ENCODE measurements at places on chromosomes 6 and 20. TPM values are rescaled to one million over a fixed set of nuclear protein-coding genes. Genes with fewer than 3 reads are reported as not detected.
A peak's percentile ranks its signal among the peaks of the same experiment; 100 is the strongest.

DNA sequence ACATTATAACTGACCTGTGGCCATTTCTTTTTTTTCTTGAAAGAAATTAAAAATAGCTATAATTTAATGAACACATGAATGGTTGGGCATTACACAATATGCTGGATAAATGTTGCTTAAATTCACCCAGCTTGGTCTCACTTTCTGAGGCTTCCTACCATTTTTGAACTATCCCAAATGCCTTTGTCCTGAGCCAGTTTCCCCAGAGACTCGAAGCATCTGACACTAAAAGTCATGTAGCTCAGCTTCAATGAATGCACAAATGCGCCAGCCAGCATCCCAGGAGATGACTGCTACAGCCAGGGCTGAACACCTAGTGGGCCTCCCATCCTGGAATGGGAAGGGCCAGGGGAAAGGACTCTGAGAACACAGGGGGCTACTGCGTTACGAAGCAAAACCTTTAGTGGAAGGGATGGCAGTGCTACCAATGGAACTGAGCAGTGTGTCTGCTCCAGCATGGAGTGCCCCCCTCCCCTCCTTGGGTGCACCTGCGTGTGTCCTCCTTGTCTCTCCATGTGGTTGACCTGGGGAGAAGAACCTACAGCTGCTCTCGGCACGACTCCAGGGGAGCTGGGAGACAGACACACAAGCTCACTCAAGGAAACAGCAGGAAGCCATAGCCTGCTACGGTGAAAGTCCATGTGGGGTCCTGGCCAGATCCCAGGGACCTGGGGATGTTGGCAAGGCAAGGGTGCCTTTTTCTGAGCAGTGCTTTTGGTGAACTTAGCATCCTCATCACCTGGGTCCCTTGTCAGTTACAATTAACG lies 60.9 kb downstream of the IRF4 start:
- DNase-seq, result no peak

- no peak for DNase-seq
Observed at GRCh38 chr6:9484686-9485085, 930.2 kb downstream of the TFAP2A start.

DNA sequence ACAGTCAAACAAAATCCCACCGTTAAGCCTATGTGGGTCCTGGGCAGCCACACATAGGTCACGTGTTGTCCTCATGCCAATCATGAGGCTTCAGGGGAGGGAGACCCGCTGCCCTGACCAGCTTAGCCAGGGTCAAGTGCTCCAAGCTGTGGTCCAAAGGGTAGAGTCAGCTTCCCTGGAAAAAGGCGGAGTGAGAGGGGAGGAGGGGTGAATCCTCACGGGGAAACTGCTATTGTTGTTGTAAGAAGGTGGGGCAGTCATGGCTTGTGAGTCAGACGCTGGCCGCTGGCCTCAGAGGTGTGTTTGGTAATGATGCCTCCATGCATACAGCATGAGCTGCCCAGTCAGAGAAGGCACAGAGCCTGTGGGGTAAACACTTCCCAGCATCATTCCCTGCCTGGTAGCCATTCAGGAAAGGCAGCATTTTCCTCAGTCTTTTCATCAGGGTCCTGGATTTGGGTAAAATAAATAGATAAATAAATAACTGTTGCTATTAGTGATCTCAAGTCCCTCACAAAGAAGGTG lies 8.7 kb downstream of the CST3 start:
- peak; percentile 96 for DNase-seq

- DNase-seq, result peak; percentile 79
Observed at GRCh38 chr20:6660441-6660840, 107.0 kb upstream of the BMP2 start.

- DNase-seq, result no peak
Observed at GRCh38 chr6:105786449-105786848, 299.7 kb upstream of the PRDM1 start.

DNA sequence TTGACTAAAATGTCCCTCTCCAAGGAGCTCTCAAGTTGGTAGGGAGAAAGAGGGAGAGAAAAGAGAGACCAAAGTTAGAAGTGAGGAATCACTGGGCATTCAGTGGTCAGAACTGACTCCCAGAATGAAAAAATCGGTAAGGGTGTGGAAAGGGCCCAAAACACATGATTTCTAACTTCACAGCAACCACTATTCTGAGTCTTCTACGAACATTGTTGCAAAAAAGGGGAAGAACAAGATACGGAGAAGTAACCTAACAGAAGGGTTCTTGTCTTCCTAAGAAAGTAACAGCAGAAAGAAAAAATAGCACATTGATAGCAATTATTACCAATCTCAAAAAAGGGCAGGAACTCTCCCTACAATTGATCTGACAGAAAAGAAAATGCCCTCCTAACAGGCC lies 65.6 kb downstream of the ATP9A start:
- DNase-seq, result no peak

DNA sequence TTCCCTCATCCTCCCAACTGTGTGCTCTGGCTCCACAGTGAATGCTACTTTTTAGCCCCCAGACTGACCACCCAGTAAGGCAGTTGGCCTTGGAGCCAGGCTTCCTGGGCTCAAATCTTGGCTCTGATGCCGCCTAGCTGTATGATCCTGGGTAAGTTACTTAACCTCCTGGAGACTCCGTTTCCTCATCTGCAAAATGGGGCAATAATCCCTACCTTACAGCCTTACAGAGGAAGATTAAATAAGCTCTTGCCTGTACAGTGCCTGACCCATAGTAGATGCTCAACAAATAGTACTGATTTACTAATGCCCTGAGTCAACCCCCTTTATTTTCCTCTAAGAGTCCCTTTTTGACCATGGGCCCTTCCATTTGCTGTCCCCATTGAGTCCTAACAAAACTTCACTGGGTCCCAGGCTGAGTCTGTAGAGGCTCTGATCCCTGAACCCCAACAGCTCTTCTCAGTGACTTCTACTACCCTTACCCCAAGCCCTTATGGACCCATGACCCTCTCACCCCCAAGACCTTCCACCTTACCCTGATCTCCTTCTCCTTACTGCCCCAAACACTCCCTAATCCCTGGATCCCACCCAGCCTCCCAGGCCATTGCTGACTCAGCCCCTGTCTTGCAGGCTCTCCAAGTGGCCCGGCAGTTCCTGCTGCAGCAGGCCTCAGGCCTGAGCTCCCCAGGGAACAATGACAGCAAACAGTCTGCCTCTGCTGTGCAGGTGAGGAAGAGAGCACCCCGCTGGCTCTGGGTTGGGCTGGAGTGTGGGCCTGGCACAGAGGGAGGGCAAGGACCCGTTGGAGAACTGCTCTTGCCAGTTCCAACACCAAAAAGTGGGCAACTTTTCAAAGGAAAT lies 31.4 kb downstream of the FOXP4 start:
- DNase-seq, result peak; percentile 60

DNA sequence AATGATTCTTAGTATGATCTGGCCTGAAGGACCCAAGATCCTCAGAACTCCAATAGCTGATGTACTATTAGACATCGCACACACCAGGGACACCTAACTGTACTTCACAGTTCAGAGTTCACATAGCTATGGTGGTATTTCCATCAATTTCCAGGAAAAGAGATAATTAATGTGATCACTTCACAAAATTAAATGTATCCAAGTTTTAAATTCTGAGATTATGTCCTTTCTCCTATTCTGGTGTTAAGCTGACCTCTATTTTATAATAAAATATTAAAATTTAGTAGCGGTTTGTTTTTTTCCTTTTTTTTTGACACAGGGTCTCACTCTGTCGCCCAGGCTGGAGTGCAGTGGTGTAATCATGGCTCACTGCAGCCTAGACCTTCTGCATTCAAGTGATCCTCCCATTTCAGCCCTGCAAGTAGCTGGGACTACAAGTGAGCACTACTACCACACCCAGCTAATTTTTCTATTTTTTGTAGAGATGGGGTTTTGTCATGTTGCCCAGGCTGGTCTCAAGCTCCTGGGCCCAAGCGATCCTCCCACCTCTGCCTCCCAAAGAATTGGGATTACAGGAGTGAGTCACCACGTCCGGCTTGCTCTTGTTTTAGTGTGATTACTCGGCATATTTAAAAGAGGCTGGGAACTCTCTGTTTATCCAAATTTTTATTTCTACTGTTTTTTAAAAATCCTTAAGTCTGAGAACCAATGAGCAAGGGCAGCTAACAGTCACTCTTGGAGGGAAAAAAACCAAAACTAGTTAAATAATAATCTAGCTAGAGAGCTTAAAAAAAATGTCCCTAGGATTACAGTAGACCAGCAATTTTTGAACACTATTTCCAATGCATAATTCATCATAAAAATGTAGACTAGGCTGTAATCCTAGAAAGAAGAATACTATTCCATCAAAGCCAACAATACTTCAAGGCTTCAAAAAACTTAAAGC lies 16.0 kb downstream of the KIF13A start:
- peak; percentile 66 for DNase-seq

DNA sequence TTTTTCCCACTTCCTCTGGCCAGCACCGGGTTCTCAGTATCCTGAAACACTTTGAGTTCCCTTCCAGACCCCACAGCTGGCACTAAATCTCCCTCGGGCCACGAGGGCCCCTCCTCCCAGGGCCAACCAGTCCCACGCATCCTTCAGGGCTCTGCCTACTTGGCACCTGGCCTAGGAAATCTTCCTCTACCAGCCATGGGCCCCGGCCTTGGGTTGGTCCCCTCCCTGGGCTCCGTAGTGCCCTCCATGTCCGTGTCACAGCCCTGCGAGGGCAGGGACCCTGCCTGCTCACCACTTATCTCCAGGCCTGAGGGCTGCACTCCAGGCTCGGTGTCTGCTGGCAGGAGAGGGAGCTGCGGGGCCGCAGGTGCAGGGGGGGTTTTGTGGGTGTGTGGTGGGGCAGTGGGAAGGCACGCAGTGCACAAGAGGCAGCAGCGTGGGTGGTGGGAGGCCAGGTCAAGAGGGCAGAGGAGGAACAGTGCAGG lies 48.8 kb upstream of the CDH22 start:
- DNase-seq, result no peak

- peak; percentile 51 for DNase-seq
Observed at GRCh38 chr20:4112481-4113421, 97.4 kb upstream of the RNF24 start.

OTOR gene
- polyA plus RNA-seq, result not detected

PREX1 gene
- polyA plus RNA-seq, result 0.06 TPM

HCRTR2 gene
- not detected for polyA plus RNA-seq

ADGRG6 gene
- polyA plus RNA-seq, result 18.4 TPM

PTPRT gene
- not detected for polyA plus RNA-seq

CALHM5 gene
- 0.19 TPM for polyA plus RNA-seq

Data from mammary epithelial cell (primary cell).